ENCODE measurements at places on chromosomes 6 and 20.

GRCh38 chr6:87574237-87574804 is 15.5 kb downstream of the RARS2 start:
- no peak for DNase-seq

DNA sequence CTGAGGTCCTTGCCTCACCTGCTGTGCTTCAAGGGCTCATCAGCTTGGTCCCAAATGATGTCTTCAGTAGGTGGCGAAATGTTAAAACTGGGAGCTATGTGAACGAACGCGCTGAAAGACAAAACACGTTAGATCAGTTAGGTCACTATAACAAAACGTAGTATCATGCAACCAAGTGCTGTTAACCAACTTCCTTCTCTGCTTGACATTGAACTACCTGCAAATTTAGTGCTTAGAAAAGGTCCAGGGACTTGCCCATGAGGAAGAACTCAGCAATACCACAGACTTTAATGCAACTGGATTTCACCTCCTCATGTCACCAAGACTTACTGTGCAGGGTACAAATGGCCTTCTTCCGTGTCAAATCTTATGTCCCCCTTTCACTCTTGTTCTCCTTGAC is 24.8 kb downstream of the BACH2 start:
- no peak for DNase-seq

GRCh38 chr6:123207967-123208510 is 212.0 kb downstream of the CLVS2 start:
- DNase-seq = no peak

DNA sequence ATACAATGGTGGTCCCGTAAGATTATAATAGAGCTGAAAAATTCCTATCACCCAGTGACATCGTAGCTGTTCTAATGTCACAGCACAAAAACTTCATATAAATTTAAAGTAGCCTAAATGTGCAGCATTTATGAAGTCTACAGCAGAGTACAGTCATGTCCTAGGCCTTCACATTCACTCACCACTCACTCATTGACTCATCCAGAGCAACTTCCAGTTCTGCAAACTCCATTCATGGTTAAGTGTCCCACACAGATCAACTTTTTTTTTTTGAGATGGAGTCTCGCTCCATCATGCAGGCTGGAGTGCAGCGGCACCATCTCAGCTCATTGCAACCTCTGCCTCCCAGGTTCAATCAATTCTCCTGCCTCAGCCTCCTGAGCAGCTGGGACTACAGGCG is 20.9 kb upstream of the KCNG1 start:
- DNase-seq = no peak

GRCh38 chr20:35742741-35743523 is 872 bp upstream of the RBM39 start:
- no peak for DNase-seq

All from activated naive CD8-positive, alpha-beta T cell treated with anti-CD3 and anti-CD28 coated beads for 36 hours (primary cell).